ENCODE measurements at places on chromosomes 12 and 14.

- no peak for DNase-seq
Observed at GRCh38 chr12:113135178-113136127, at the start of gene RASAL1. TSS of gene RASAL1 (minus strand) at chr12:113135761. CDS start at chr12:113135462, 299 bp downstream.

GRCh38 chr14:52694761-52695480 lies 437 bp downstream of the ERO1A start:
- DNase-seq: peak; percentile 16

DNA sequence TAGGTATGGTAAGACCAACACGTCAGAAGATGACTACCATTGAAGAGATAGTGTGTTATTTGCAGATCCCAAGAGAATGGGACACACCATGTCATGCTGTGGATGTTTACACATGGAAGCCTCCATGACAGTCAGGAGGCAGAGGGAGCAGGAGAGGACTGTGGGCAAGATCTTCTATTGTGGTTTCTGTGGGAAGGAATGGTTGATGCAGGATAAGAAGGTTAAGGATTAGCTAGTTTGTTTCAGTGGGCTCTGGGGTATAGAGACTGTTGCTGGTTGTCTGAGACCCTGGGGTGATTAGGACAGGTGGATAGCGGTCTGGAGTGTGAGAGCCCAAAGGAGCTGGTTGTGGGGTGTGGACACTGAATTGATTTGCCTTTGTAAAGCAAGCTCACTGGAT lies 23.3 kb downstream of the TAS2R7 start:
- DNase-seq: no peak

GRCh38 chr14:68800390-68800789 lies 7.5 kb upstream of the ZFP36L1 start:
- no peak for DNase-seq

GRCh38 chr12:68304626-68305025 lies 27.5 kb downstream of the MDM1 start:
- DNase-seq: peak; percentile 54

DNA sequence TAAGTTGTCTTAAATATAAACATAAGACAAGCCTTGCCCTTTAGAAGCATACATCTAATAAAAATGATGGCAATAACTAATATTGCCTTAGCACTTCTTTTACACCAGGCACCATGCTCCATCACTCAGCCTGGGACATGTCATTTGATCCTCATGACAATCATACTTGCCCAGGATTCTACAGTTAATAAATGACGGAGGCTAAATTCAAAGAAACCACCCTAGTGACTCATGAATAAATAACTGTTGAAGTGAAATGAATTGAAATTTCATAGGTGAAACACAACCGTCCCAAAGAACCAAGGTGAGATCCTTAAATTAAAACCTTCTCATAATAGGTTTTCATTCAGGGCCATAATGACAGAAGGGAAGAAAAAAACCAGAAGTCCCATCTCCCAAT lies 89.5 kb downstream of the GRIN2B start:
- DNase-seq: no peak

DNA sequence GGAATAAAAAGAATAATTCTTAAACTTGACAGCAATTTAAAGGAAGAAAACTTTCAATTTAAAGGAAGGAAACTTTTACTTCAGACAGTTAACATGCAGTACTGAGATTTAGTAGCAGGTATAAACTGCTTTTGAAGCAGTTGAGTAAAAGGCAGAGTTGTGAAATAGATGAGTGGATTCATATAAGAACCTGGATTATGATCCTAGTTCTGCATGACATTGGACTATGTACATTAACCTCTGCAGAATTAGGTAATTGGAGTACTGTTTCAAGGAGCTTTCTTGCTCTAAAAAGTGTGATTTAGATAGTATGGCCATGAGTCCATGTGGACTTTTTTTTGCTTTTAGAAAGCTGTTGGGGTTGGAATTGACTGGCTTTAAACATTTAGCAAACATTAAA lies 29.7 kb downstream of the ATP2A2 start:
- no peak for DNase-seq

- DNase-seq: no peak
Observed at GRCh38 chr14:90559811-90560492, 163.1 kb downstream of the CALM1 start.

GRCh38 chr12:49111206-49111605 lies 559 bp upstream of the LMBR1L start:
- DNase-seq: no peak

GRCh38 chr12:5295996-5296395 lies 135.9 kb upstream of the NTF3 start:
- DNase-seq: no peak

- DNase-seq: no peak
Observed at GRCh38 chr14:100292301-100292775, 13.9 kb downstream of the SLC25A29 start.

- DNase-seq: peak; percentile 91
Observed at GRCh38 chr12:13100882-13101769, 2.3 kb downstream of the GSG1 start.

GRCh38 chr14:89255852-89256251 lies 161.2 kb downstream of the FOXN3 start:
- DNase-seq: no peak

GRCh38 chr12:82958966-82959365 lies 272.3 kb downstream of the TMTC2 start:
- DNase-seq: no peak

DNA sequence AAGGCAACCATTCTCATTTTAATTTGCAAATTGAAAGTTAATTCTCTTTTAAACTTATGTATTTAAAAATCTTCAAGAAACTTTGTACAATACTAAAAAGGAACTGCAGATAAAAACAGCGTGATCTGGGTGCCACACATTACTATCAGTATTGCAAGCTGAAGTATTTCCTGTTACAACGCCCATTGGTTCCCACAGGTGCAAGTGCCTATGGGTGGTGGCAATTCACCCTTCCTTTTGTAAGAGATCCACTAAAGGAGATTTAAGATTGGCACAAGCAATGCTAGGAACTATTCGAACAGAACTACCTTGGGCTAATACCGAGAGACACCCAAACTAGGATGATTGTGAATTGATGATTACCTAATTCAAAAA lies 13.2 kb downstream of the TAOK3 start:
- DNase-seq: no peak

DNA sequence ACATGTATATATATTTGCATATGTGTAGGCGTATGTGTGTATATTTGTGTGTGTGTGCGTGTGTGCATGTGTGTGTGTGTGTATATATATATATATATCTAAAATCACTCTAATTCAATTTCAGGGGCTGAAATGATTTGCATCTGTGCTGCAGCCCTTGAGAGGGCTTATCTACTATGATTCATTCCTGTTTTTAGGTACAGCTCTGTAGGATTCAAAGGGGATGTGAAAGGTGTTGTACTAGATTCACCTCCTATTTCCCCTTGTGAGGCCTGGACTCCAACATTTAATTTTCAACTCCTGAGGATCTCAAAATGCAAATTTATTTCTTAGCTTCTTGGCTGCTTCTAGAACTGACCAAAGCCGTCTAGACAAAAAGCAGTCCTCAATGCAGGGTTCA lies 11.1 kb downstream of the ERP27 start:
- no peak for DNase-seq

GRCh38 chr12:39294715-39295114 lies 148.2 kb downstream of the KIF21A start:
- no peak for DNase-seq

DNA sequence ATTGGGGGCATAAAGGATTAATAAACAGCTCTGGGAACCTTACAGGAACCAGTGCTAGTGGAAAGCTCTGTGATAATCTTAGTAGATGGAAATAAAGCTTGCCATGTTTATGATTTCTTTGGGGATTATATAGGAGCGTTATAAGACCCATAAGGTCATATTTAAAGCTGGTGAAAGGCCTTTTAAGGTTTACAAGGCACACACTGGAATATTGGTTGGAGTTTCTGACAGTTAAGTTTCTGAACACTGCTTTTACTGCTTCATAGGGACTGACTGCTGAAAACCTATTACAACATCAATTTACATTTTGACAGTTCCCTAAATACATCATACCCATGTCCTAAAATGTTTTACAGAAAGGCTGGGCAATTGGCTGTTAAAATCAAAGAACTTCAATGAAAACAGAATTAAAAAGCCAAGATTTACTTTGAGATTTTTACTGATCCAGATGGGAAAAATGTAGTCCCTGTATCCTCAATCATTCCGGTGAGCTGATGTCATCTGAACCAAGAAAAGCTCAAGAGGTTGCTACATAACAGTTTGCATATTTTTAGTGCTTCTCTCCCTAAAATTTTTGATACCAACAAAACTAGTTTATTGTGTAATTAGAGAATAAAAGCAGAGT lies 153.7 kb upstream of the IGF1 start:
- DNase-seq: peak; percentile 63

- DNase-seq: no peak
Observed at GRCh38 chr14:100155049-100155621, 4.3 kb downstream of the DEGS2 start.

GRCh38 chr12:56391721-56392120 lies 29.1 kb upstream of the APOF start:
- DNase-seq: no peak

- peak; percentile 87 for DNase-seq
Observed at GRCh38 chr14:59333668-59334067, 131.5 kb downstream of the GPR135 start.

DNA sequence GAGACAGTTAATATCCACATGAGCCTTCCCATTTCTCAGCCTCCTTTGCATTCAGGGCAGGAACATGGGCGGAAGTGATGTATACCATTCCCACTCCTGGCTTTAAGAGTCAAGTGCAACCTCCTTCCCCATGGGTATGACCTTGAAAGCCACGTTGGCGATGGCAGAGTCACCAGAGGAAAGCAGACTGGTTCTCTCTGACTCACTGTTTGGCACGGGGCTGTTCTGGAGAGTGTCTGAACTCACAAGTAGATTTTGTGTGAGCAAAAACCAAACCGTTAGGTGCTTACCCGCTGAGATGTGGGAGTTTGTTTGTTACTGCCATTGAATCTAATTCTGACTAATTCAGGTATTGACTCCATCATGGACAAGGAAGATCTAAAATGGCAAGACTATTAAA lies 36.7 kb upstream of the PZP start:
- no peak for DNase-seq

GRCh38 chr14:23464700-23465099 lies 4.8 kb upstream of the NGDN start:
- DNase-seq: no peak

Measured in brain microvascular endothelial cell (primary cell).